ENCODE measurements at places on chromosomes 6 and 20. TPM values are rescaled to one million over a fixed set of nuclear protein-coding genes. Genes with fewer than 3 reads are reported as not detected.

- no peak for DNase-seq
Observed at GRCh38 chr6:139536751-139537617, 162.5 kb upstream of the CITED2 start.

- DNase-seq = peak; percentile 41
Observed at GRCh38 chr6:7673063-7673536, 52.8 kb upstream of the BMP6 start.

DNA sequence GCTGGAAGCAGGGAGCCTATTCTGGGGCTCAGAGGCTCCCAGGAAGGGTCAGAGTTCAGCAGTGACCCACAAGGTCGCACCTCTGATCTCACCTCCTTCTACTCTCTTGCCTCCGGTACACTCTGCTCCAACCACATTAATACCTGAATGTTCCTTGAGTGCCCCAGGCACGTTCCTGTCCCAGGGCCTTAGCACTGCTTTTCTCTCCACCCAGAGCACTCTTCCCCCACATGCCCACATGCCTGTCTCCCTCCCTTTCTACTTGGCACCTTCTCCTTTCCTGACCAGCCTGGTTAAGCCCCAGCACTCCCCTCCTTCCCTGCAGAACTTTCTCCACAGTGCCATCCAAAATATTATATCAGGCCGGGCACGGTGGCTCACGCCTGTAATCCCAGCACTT lies 13.4 kb downstream of the KCNB1 start:
- no peak for DNase-seq

GRCh38 chr6:51684038-51684437 lies 403.4 kb downstream of the PKHD1 start:
- DNase-seq = no peak

GRCh38 chr6:149335924-149336608 lies 18.6 kb downstream of the TAB2 start:
- DNase-seq = no peak

DNA sequence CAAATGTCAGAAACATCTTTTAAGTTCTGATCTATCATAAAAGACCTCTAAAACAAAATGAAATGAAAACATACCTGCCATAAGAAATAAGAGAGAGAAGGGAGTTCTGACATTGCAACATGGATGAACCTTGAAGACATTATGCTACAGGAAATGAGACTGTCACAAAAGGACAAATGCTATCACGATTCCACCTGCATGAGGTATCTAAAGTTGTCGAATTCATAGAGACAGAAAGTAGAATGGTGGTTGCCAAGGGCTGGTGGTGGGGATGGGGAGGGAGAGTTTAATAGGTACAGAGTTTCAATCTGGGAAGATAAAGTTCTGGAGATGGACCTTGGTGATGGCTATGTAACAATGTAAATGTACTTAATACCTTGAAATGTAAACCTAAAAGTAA lies 3.3 kb downstream of the EZR start:
- no peak for DNase-seq

GRCh38 chr6:132020138-132020581 lies 69.0 kb upstream of the CCN2 start:
- DNase-seq = peak; percentile 45

GRCh38 chr20:13298692-13299373 lies 77.8 kb downstream of the ISM1 start:
- DNase-seq = no peak

- DNase-seq = no peak
Observed at GRCh38 chr20:1371830-1372539, 20.9 kb downstream of the FKBP1A start.

HAO1 gene
- not detected for polyA plus RNA-seq

SPDEF gene
- polyA plus RNA-seq = 0.23 TPM

EIF6 gene
- polyA plus RNA-seq = 169 TPM

CDH26 gene
- polyA plus RNA-seq = 1.5 TPM

SMLR1 gene
- polyA plus RNA-seq = 3.3 TPM

KIAA1586 gene
- 22.5 TPM for polyA plus RNA-seq

Data from renal pelvis (tissue), 12 donors.